T-helper 17 cell (primary cell): ENCODE measurements at places on chromosomes 2 and 18.

DNA sequence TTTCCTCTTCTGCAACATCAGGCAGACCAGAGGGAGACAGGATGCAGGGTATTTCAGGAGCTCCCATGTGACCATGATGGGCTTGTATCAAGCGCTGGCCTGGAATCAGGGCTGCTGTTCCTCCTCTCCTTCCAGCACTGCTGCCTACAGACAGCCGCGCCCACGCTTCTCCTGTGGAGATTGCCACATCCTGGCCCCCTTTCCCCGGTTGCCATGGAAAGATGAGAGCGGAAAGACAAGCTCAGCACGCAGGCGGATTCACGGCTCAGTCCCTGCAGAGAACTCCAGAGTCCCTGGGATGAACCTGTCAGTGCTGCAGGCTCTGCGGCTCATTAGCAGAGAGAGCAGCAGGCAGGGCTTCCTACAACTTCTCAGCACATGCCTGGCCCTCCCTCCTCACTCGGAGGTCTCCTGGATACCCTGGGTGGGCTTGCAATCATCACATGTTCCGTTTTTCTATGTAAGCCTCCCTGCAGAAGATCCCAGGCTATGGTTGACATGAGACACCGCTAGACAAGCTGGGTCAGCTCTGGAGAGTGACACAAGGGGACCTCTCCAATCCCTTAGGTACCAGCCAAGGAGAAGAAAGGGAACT, 497.8 kb upstream of the MYT1L start:
- no peak for DNase-seq

GRCh38 chr2:96703021-96703751, 36.7 kb downstream of the LMAN2L start:
- no peak for DNase-seq

GRCh38 chr2:43592443-43592842, 3.4 kb downstream of the THADA start:
- no peak for DNase-seq

GRCh38 chr18:9708434-9709303, 568 bp downstream of the RAB31 start:
- DNase-seq: no peak

DNA sequence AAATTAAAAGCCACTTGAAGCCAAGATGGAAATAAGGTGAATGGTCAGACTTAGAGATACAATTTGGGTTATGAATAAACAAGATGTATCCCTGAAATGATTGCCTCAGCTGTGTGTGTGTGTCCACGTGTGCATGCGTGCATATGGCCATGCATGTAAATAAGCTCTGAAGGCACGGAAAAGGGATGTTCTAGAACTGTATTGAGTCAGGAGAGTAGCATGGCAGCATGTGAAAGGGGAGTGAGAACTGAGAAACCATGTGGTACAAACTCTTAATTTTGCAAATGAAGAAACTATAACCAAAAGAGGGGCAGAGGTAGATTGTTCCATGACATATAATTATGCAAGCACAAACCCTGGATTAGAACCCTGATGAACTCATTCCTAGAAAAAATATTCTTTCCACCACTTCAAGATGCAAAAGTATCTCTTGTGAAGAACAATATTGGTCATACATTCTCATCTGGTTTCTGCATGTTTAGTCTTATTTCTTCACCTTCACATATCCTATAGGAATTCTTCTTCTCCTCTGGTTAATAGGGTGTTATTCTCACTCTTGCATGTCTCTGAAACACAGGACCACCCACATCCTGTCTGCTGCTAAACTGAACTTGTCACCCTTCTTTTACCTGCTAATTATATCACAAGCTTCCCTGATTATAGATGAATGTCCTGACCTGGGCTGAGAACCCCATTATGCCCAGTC, 455.8 kb downstream of the SETBP1 start:
- DNase-seq: no peak

DNA sequence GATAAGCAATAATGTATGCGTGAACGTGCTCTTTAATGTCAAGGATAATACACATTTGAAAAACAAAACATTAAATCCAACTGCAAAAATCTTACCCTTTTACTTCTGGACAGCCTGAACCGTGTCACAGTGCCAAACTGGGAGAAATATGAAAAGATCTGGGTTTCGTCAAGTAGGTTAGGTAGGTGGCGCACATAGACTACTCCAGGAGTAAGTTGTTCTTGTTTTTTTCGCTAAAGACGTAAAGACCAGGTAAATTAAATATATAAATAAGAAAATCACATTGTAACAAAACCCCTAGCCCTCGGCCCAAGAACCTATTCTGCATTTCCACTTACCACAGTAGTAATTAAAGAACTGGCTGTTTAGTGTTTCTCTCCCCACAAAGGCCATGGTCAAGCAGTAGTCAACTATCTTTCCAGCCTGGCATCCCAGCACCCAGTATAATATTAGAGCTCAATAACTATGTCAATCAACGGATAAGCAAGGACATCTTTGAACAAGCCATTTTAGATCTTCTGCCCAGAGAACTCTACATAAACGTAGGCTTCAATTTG, 1.1 kb downstream of the NIFK start:
- no peak for DNase-seq

GRCh38 chr2:229409751-229410181, 138.7 kb upstream of the PID1 start:
- DNase-seq: no peak

GRCh38 chr2:7014174-7014640, 97.0 kb downstream of the RNF144A start:
- no peak for DNase-seq
